ENCODE measurements at places on chromosomes 2 and 18.

DNA sequence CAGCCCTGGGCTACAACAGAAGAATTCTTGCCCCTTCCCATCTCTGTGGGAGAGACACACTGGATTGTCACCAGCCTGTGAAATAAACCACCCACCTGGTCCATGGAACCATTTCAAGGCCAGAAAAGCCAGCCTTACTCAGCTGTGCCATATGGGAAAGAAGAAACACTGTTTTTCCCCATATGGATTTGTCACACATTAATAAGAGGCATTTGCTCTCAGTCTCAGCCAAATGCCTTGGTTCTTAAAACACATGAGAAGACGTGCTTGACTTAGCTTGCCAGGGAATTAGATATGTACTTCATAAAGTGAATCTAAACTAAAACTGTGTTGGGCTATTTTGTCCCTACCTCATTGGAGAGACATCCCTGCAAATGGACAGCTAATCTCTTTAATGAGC lies 308.6 kb upstream of the TNP1 start:
- DNase-seq = no peak

DNA sequence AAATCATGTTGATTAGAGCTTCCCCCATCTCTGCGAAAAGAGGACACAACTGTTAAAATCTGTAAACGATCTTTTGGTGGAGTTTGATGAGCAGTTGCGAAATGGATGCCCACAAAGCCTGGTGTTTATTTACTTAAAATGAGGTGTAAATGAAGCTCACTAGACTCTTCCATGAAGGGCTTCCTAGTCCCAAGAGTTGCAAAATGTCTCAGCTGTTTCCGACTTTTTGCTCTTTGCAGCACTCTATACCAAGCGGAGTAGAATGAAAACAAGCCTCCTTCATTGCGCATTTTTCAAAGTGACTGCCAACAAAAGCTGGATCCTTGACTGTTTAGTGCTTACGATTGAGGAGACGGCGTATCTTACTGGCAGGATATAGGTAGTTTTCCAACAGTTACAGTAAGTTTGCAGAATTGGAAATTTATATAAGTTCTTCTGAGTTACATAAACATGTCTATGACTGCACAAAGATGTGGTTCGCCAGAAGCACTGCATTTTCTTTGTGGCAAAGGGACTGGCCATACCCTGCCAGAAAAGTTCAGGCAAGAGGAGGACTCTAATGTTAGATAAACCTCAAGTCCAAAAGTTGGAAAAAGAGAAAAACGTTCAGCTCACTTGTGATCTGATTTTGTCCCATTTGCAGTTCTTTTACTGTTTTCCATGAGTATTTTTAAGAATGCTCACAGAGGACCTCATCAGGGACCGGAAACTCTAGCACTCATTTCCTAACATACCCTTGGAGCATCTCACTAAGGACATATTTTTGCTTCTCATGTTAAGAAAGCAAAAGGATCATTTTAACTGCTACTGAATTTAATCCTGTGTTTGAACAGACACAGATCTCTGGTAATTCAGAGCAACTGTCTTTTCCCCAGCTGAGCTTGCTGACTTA lies 42.7 kb downstream of the COLEC12 start:
- DNase-seq = peak; percentile 56

DNA sequence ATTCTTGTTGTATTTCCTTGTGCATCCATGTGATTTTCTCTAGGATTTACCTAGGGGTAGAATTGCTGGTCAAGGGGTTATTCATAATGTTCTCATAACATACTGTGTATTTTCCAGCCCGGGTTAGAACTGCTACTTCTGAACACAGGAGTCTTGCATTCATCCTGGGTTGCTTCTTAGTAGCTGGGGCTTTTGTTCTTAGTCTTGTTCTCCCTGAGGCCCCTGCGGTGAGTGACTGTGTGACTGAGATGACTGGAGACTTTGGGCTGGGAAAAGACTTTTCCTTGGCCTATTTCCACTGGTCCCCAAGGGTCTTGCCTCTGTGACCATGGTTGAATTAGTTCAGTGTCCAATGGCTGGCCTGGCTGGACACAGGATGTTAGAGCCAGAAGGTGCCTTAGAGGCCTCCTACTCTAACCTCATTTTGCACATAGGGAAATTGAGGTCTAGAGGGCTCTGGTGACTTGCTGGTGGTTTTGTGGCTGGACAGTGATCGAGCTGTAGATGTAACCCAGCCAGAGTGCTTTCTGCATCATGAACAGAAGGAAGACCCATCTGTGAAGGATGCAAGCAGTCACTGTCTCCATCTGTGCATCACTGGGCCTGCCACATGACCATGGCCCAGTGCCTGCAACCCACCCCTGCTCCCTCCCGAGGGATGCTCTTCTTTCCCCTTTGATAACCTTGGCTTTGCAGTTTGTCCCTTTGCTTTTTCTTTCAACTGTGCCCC lies 233.3 kb downstream of the FHOD3 start:
- no peak for DNase-seq

DNA sequence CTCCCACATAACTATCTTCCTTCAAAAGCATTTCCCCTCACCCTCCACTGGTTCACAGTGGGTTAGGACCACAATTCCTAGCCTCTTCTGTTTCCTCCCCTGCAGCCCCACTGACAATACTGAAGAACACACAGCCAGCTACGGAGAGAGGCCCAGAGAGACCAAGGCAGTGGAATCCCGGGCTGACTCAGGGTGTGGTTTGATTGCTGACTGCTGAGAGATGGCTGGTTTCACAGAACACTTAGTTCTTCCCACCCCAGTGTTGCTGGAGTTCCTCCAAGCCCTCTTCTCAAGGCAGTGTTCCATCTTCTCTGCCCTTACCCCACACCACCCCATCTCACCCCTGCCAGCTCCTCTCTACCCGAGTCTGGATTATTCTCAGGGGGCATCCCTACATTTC lies 43.3 kb upstream of the ZFP36L2 start:
- peak; percentile 99 for DNase-seq

DNA sequence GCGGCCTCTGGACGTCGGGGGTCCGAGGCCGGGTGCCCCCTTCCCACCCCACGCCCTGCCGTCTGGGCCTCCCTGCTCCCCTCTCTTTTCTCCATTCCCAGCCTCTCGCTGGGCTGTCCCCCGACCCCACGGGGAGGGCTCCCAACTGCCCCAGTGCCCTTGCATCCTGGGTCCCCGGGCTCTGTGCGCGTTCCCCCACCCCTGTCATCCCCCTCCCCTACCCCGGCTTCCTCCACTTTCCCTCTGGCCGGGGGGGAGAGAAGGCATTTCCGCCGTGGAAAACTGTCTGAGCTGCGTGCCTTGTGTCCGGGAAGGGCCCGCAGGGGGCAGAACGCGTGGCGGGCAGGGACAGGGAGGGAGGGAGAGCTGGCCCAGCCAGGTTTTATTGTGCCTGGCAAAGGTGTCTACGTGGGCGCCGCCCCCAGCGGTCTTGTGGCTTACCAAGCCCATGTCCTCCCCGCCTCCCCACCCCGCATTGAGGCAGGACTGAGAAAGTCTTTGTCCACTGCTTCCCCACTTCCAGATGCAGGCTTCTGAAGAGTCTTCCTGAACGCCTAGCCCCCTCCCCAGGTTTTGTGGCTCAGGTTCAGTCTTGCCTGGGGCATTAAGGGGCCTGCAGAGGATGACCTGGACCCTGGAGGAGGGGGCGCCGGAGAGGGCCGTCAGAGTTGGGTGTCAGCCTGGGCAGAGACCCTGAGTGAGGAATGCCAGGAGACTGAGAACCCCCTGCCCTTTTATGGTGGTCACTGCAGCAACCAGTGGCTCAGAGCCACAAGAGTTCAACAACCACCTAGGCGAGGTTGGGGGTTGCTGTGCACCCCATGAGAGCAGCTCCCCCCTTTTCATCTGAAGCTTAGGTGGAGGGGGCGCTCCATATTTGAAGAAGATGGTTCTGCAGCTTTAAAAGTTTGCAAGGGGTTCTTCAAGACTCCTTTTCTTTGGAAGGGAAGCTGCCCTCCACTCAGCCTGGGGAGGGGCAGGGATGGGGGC lies 1.3 kb downstream of the ITM2C start:
- DNase-seq = no peak

GRCh38 chr2:39954346-39954745 lies 175.3 kb upstream of the THUMPD2 start:
- peak; percentile 48 for DNase-seq
